ENCODE measurements at places on chromosomes 7 and 10.

GRCh38 chr10:12375076-12375504 lies 25.7 kb downstream of the CAMK1D start:
- DNase-seq = no peak

GRCh38 chr10:114876169-114876568 lies 54.6 kb downstream of the FHIP2A start:
- DNase-seq = no peak

GRCh38 chr7:126806614-126807013 lies 446.1 kb downstream of the GRM8 start:
- no peak for DNase-seq

- no peak for DNase-seq
Observed at GRCh38 chr10:12471135-12471534, 121.8 kb downstream of the CAMK1D start.

- no peak for DNase-seq
Observed at GRCh38 chr7:44201813-44202212, 1.0 kb downstream of the YKT6 start.

DNA sequence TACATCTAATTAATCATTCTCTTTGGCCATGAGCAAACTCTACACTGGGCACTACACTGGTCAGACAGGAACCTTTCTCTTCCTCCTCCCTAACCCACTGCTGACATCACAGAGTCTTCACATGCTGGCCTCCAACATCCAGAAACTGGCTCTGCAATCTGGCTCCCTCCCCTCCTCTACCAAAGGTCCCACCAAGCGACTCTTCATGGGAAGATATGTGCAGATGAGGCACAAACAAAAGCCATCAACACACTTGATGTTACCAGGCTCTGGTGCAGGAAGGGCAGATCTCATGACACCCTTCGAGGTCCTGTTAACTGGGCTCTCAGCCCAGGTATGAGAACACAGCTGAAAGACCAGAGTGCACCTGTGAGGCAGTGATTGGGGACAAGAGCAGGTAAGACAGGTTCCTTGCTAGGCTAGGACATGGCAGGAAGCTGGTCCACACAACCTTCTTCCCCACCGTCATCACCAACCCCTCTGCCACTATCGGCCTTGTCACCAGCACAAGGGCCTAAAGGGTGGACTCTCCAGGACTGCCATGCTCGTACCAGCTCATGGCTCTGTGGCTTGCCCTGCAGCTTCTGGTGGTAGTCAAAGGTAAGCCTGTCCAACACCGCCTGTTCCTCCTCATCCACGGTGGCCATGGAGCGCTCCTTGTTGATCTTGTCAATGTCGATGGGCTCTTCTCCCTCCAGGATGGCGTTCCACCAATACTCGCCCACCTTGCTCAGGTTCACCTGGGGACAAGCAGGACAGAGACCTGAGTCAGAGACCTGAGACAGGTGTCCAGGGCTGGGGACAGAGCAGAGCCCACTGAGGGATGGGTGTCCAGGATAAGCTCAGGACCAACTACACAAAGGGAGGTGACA lies 66.6 kb upstream of the CAMK2B start:
- no peak for DNase-seq

GRCh38 chr10:103941801-103942200 lies 23.8 kb upstream of the STN1 start:
- DNase-seq = no peak

GRCh38 chr7:229184-229964 lies 37.0 kb downstream of the FAM20C start:
- DNase-seq = no peak

- no peak for DNase-seq
Observed at GRCh38 chr10:97888134-97888533, 38.5 kb downstream of the GOLGA7B start.

DNA sequence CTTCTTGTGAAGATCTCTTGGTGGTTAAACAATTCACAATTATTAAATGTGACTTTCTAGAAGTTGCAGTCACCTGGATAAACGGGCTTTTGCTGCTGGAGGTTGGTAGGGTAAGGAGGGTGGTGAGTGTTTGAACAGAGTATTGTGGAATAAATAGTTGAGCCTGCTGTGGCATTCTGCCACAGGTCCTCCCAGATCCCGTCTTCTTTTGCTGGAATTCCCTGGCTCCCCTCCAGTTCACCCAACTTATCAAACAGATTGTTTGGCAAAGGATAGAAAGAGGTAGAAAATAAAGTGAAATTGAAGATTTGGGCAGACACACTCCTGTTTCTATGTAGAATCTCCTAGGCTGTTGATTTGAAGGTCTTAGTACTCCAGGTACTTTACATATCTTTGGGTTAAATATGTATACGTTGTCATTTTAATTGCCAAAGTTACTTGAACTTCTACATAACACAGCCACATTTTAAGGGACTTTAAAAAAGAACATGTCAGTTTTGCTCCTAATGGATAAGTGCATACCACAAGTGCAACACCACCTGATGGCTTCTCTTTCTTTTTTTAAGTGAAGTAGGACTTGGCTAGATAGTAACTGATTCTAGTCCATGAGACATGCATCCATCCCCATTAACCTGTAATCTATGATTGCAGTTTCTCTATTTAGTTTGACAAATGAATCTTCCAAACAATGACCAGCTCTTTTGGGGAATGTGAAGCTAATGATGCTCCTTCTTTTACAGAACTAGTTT lies 83.0 kb downstream of the ARL4A start:
- no peak for DNase-seq

GRCh38 chr10:120891365-120891764 lies 40.2 kb downstream of the WDR11 start:
- DNase-seq = no peak

DNA sequence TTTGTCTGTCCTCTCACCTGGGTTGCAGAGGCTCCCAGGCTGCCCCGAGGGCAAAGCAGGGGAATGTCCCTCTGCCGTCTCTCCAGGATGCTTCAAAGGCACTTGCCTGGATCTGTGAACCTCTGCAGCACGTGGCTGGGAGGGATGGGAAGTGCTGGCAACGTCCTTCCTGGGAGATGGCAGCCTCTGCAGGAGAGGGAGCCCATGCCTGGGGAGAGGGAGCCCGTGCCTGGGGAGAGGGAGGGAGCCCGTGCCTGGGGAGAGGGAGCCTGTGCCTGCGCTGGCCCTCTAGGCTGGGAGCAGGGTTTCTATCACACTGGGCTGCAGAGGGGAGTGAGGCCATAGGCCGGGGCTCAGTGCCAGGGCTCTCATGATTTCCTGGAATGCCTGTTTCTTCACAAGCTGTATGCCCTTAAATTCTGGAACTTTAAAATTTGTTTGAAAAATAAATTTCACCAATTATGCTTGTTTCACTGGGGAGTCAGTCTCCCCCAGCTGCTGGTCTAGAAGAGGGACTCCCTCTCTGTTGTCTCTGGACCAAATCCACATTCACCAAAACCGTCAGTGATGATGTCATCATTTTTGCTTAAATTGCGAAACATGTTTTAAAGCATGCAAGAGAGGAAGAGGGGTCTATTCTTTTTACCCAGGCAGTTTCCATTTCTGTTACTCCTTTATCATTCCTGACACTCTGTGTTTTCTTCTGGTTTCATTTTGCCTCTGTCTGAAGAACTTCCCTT lies 135.7 kb downstream of the DNAJB6 start:
- no peak for DNase-seq

DNA sequence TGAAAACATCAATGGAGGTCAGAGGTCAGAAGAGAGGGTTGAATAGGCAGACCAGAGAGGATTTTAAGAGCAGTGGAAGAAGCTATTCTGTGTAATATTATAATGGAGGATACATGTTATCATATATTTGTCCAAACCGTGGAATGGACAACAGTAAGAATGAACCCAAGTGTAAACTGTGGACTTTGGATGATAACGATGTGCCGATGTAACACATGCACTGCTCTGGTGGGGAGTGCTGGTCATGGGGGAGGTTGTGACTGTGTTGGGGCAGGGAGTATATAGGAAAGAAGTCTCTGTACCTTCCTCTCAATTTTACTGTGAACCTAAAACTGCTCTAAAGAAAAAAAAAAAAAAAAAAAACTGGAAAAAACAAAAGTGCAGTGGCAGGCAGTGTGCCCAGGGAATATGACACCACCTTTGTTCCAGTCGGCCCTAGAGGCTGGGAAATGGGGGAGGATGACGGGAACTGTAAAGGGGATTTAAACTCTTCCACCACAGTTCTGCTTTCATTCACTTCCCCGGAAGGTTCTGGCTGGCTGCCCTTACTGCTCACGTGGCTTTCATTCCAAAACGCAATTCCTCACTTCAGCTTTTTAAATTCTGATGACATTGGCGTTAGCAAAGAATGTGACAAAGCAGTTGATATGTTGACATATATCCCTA lies 113.7 kb upstream of the ANKRD1 start:
- DNase-seq = no peak

GRCh38 chr7:12968836-12969422 lies 281.5 kb downstream of the ARL4A start:
- DNase-seq = no peak

- DNase-seq = no peak
Observed at GRCh38 chr10:32326119-32326518, 20.8 kb downstream of the EPC1 start.

GRCh38 chr10:60963441-60964256 lies 19.7 kb upstream of the RHOBTB1 start:
- no peak for DNase-seq

DNA sequence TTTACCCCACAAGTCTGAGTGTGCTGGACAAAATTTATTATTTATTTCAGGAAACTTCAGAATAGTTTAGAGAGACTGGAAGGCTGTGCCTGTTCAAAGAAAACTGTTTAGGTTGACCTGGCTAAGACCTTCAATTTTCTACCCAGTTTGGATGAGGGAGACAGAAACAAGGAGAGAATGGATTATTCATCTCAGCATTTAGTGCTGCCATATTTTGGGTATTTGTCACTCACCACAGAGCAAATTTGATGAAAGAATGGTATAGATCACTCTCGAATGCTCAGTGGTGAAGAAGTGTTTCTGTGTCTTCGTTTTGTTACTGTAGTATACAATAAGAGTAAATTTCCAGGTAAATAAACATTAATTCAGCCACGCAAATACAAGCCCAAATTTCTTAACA lies 71.8 kb downstream of the SEMA3C start:
- no peak for DNase-seq

DNA sequence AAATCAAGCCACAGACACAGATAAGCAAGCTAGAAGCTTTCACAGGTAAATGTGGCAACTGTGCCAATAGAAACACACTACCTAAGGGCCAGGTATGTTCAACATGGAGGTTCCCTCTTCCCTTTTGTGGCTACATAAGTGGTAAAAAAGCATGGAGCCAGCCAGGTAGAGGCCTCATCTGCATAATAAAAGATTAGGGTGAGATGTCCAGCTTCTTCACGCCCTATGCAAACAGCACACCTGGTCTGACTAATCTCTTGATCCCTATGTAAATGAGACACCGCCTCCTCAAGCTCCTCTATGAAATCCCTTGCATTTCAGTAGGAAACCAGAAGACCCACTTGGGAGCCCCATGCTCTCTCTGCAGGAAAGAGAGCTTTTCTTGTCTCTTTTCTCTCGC lies 282.2 kb downstream of the NEBL start:
- DNase-seq = no peak

- no peak for DNase-seq
Observed at GRCh38 chr7:12152196-12152918, 58.7 kb upstream of the TMEM106B start.

DNA sequence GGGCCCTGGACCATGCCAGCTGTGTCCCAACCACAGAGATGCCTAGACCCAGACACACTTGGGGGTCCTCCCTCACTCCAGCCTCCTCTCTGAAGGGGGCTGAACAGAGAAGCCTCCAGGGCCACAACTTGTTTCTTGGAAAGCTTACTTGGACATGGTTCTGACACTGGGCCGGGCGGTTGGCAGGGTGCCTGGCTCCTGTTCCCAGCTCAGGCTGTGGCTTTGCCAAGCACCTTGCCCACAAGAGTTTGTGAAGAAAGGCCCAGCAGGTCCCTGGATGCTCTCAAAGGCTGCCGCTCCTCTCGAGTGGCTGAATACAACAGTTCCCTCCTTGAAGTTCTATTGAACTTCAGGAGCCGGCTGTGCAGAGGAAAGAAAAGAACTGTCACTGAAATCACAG lies 181.6 kb downstream of the PTPN20 start:
- DNase-seq = no peak

GRCh38 chr10:67678335-67678974 lies 17.5 kb downstream of the CTNNA3 start:
- no peak for DNase-seq

DNA sequence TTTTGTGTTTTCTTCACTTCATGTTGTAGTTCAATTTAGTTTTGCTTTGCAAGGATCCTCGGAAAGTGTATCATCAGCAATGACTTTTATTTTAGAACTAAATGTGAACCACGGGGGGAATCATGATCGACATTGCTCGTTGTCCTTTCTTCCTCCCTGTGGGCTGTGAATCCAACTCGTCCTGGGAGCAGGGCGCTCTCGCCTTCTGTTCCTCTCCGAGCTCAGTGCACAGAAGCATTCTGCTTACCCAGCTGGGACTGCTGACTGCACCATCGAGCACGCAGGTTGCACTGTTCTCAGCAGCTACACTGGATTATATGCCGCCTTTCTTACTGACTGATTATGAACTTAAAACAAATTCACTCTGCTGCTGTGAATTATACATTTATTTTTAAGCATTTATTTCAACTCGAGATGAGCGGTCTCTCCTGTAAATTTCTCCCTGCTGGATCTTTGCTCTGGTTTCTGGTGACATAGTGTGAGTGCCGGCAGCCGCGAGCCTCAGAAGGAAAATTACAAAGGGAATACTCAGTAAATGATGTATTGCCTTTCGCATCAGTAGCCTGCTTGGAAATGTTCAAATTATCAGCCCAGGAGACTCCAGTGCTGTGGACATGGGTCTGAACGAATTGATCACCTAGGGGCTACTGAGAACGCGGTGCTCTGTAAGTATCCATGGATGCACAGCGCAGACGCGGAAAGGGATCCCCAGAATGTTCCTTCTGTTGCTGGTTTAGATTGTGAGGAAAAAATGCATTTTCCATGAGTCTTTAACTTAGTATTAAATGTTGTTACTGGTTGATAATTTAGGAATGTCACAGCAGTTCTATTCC lies 92.6 kb downstream of the PTPRE start:
- no peak for DNase-seq

- no peak for DNase-seq
Observed at GRCh38 chr10:69742356-69742695, 59.4 kb upstream of the COL13A1 start.

- no peak for DNase-seq
Observed at GRCh38 chr7:124566583-124566982, 199.0 kb downstream of the GPR37 start.

GRCh38 chr10:70358446-70358845 lies 24.0 kb downstream of the LRRC20 start:
- DNase-seq = no peak

DNA sequence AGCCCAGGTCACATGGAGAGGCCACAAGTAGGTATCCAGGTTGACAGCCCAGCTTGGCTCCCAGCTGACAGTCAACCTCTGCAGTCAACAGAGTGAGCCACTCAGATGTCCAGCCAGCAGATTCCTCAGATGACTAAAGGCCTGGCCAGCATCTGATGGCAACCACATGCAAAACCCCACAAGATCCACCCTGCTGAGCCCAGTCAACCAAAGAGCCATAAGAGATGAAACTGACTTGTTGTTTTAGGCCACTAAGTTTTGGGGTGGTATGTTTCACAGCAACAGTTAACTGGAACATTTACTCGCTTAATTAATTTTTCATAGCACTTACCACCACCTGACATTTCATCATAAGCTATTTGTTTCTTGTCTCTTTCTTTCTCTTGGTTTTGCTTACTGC lies 107.3 kb upstream of the KDM7A start:
- DNase-seq = no peak

- DNase-seq = no peak
Observed at GRCh38 chr7:19405541-19405940, 260.3 kb upstream of the FERD3L start.
